Adipocyte (in vitro differentiated cells): ENCODE measurements at places on chromosomes 12 and 14.
A peak's percentile ranks its signal among the peaks of the same experiment; 100 is the strongest.

GRCh38 chr14:89856871-89857345 is 97.6 kb downstream of the EFCAB11 start:
- DNase-seq = peak; percentile 42

GRCh38 chr14:87334997-87335685 is 657.8 kb downstream of the GALC start:
- DNase-seq = no peak

DNA sequence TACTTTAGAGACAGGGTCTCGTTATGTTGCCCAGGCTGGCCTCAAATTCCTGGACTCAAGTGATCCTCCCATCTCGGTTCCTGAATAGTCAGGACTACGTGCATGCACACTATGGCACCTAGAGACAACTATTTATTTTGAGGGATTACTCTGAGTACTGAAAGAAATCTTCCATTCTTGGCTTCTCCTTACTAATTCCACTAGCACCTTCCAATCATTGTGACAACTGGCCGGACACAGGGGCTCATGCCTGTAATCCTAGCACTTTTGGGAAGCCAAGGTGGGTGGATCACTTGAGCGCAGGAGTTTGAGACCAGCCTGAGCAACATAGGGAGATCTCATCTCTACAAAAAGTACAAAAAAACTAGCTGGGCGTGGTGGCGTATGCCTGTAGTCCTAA is 42.1 kb upstream of the MTERF2 start:
- no peak for DNase-seq

DNA sequence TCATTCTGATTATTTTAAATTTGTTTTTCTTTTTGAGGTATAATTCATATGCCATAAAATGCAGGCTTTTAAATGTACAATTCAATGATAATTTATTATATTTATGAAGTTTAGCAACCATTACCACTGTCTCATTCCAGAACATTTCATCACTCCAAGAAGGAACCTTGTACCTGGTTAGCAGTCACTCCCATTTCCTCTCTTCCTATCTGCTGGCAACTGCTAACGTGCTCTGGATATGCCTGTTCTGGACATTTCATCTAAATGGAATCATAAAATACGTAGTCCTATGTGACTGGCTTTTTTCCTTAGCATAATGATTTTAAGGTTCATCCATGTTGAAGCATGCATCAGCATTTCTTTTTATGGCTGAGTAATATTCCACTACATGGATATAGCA is 15.5 kb downstream of the CPSF6 start:
- no peak for DNase-seq
